Endothelial cell of umbilical vein (primary cell): ENCODE measurements at places on chromosomes 5 and 9. TPM values are rescaled to one million over a fixed set of nuclear protein-coding genes. Genes with fewer than 3 reads are reported as not detected.

DNA sequence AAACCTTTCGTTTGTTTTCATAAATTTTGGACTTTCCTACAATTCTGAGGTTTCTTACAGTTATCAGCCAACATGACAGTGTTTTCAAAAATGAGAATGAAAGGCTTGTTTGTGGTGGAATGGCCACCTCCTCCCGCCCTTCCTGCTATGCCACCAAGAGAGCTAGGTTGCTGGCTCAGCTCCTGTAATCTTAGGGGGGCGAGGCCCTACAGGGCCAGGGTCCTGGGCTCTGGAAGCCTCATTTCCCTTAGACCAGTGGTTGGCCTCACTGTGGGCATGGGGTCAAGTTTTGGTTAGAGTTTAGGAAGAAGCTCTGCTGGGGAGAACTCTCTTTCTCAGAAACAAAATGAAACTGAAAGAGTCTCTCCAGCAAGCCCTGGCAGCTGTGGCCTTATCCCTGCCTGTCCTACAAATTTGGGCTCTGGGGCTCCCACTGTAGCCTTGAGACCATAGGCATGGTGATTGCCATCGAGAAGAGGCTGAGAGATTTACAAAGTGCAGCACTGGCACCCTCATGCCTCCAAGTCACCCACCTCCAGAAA is 66.2 kb downstream of the IRX1 start:
- H3K4me3 ChIP-seq: no peak overlapping the region
- no peak overlapping the region for H3K27ac ChIP-seq
- H3K36me3 ChIP-seq: no peaks in the 10 kb centered on the region
- no peak for DNase-seq
- H3K27me3 ChIP-seq: no peaks in the 10 kb centered on the region
- no peaks in the 10 kb centered on the region for H3K4me1 ChIP-seq

DNA sequence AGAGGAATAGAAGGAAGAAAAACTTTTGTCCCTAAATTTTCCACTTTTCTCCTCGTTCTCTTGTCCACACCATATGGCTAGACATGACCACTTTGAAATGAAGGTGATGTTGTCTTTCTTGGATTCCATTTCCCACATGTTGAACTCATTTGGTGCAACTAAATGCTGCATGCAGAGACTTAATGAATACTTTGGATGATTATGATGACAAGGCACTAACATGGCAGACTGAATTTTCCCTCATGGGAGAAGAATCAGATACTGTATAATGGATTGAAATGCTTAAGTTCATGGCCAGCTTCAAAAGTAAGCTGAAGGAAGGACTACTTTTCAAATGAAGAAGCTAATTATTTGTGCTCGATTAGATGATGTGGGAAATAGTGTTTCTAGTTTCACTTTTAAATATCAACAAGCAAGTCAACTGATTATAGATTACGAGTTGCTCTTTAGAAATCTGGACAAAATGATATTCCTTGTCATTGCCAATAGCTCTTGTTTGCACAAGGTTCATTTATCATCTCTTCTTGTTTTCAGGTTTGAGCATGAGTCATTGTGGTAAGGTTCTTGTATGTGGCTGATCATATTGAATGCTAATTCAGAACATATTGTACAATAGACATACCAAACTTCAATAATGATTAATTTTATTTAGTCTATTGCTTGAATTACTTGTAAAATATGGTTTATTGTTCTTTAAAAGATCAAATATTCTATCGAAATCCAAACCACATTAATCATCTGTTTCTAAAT is 501.3 kb upstream of the FTMT start:
- H3K4me3 ChIP-seq: no peak overlapping the region
- H3K27me3 ChIP-seq: no peaks in the 10 kb centered on the region
- no peaks in the 10 kb centered on the region for H3K36me3 ChIP-seq

- H3K4me3 ChIP-seq: no peak overlapping the region
- no peak overlapping the region for H3K27ac ChIP-seq
- H3K27me3 ChIP-seq: no peaks in the 10 kb centered on the region
- DNase-seq: peak; percentile 67
- peaks cover 9% of the 10 kb centered on the region for H3K4me1 ChIP-seq
Measured at GRCh38 chr9:94086486-94087345, 2.5 kb downstream of the PTPDC1 start.

DNA sequence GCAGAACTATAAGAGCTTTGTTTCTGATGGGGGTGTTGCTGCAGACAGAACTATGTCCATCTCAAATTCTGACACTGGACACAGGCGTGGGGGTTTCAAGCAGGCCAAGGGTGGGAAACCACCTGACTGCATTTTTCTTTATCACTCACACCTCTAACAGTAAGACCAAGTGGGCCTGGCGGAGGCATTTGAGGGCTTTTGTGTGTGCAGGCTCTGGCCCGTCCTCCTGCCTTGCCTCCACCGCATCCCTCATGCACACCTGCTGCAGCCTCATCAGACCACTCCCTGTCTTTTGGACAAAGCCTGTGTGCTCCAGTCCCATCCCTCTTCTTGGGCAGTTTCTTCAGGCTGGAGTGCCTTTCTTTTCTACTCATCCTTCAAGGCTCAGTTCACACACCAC is 7.9 kb downstream of the OR13J1 start:
- H3K4me1 ChIP-seq: no peaks in the 10 kb centered on the region
- no peaks in the 10 kb centered on the region for H3K36me3 ChIP-seq

DNA sequence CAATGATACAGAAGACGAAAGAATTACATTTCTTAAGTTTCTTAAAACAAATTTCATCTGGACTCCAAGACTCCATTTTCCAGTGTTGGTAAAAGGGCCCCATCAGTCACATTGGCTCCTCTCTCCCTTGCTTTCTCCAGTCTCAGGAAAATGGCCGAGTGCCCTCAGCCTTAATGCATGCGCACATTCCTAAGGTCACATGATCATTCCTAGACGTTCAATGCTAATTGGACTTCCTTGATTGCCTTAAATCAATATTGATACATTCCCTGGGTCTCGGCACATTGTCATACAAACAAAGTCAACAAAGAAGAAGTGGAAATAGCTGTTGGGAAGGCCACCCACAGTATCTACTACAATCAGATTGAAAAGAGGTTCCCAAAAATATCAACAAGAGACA is 413.6 kb upstream of the GRAMD2B start:
- no peak for DNase-seq
- H3K27me3 ChIP-seq: no peaks in the 10 kb centered on the region
- H3K4me1 ChIP-seq: no peaks in the 10 kb centered on the region
- no peak overlapping the region for H3K4me3 ChIP-seq
- no peaks in the 10 kb centered on the region for H3K36me3 ChIP-seq
- no peak overlapping the region for H3K27ac ChIP-seq

PCDHGA9 gene
- total RNA-seq: 3.5 and 3.9 TPM in 2 replicates

TMEM171 gene
- 5.0 and 5.6 TPM in 2 replicates for total RNA-seq

IFNA13 gene
- total RNA-seq: not detected in 2 replicates

TAF11L10 gene
- not detected in 2 replicates for total RNA-seq

PCDHB7 gene
- total RNA-seq: 0.27 and 0.48 TPM in 2 replicates
